ENCODE measurements at places on chromosomes 16 and 17.

- DNase-seq = no peak
Measured at GRCh38 chr16:85430523-85431421, 182.3 kb upstream of the GSE1 start.

DNA sequence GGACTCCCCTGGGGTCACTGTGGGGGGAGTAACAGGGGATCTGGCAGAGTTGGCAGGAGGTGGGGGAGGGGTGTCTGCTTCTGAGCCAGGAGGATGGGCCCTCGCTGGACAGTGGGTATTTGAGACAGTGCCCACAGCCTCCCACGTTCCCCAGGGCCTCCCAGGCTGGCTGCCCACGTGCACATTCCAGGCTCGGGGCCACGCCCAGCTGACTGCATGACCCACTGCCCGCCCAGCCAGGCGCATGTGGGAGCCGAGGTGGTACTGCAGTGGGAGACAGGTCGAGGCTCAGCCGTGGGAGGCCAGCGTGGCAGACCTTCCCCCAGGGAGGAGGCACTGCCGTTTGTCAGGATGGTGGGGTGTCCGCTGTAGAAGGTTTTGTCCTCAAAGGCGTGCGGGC lies 38.8 kb downstream of the BAHCC1 start:
- DNase-seq = peak; percentile 29

DNA sequence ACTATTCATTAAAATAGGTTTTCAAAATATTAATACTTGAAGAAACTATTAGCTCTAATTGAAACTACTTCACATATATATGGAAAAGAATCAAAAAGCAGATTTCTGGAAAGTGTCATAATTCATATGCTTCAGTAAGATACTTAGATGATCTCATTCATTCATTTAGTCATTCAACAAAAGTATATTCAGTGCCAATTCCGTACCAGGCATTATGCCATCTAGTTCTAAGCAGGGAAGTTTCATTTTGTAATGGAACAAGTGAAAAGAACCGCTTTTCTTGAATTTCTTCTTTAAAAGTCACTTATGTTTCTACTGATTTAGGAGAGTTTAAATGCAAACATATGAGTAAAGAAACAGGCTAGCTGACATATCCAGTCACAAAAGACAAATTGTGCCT lies 118.3 kb upstream of the FAM20A start:
- DNase-seq = peak; percentile 57

- peak; percentile 88 for DNase-seq
Measured at GRCh38 chr16:69150146-69150865, 17.9 kb downstream of the UTP4 start.

DNA sequence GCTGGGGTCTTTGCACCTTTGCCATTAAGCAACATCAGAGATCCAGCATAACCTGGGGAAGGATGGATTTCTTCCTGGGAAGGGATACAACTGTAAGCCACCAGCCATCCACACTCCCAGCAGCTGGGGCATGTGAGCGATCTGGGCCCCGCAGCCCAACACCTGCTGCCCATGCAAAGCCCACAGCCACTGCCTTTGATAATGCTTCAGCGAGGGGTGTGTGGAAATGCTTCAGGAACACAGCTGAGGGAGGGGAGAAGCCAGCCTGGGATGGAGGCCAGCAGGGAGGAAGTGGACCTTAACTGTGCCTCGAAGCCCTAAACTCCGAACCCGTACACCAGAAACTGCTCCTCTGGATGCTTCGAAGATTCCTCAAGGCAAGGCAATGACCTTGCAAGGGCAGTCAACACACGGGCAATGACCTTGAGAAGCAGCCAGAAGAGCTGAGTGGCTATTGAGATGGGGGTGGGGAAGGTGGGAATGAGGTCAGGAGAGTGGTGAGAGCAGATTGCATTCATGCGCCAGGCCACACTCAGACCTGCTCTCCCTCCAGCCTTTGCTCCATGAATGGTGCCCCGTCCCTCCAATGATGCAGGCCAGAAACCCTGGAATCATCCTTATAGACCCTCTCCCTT lies 49.1 kb downstream of the KATNIP start:
- DNase-seq = no peak

Data from foreskin fibroblast (primary cell).